ENCODE measurements at places on chromosomes 16 and 17. TPM values are rescaled to one million over a fixed set of nuclear protein-coding genes. Genes with fewer than 3 reads are reported as not detected.

Gene CCL1
- total RNA-seq: not detected

DNA sequence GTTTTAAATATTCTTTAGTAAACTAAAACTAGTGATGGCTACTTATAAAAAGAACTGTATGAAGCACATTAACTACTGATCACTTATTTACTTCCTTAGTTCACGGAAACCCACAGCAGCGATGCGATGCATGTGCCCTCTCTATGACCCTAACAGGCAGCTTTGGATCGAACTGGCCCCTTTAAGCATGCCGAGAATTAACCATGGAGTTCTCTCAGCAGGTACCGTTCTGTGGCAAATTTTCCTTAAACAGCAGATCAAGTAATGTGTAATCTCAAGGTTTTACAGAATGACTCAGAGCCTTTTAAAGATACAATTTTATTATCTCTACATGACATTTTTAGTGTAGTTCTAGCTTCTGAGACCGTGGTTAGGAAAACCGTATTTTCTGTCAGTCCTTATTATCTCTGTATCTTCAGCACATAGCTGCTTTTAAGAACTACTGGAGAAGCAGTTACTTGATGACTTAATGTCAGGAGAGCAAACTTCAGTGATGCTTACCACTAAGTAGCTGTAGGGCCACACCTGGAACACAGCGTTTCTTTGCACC lies 43.0 kb downstream of the GAN start:
- no peak for DNase-seq

Gene CD300A
- total RNA-seq: 5.6 TPM

Gene VPS35L
- 34.1 TPM for total RNA-seq

Gene ACSM3
- total RNA-seq: 11.0 TPM

GRCh38 chr17:67107811-67108775 lies 63.7 kb downstream of the CACNG1 start:
- no peak for DNase-seq

Gene MMP25
- 1.6 TPM for total RNA-seq

GRCh38 chr17:17841601-17842025 lies 4.8 kb upstream of the SREBF1 start:
- no peak for DNase-seq

DNA sequence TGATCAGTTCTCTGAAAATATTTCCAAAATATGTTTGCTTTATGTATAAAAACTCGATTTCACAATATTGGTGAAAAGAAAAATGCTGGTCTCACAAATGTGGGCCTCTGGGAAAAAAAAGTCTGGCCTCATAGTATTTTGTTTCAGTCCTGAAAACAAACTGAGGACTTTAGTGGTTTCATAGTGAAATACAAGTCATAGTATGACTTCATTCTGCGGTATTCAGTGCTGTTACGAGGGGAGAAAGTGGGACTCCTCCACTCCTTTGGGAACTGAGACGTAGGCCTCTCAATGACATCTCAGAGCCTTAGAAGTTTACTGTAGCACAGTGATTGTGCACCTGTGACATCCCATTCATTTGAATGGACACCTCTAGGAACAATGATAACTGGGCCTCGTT lies 56.0 kb downstream of the CYB561 start:
- no peak for DNase-seq

Gene LUC7L3
- total RNA-seq: 108 TPM

Gene TMIGD1
- total RNA-seq: not detected

- DNase-seq: no peak
Measured at GRCh38 chr17:43620581-43620980, 41.1 kb downstream of the MEOX1 start.

- DNase-seq: no peak
Measured at GRCh38 chr16:82059983-82060421, 24.9 kb downstream of the HSD17B2 start.

DNA sequence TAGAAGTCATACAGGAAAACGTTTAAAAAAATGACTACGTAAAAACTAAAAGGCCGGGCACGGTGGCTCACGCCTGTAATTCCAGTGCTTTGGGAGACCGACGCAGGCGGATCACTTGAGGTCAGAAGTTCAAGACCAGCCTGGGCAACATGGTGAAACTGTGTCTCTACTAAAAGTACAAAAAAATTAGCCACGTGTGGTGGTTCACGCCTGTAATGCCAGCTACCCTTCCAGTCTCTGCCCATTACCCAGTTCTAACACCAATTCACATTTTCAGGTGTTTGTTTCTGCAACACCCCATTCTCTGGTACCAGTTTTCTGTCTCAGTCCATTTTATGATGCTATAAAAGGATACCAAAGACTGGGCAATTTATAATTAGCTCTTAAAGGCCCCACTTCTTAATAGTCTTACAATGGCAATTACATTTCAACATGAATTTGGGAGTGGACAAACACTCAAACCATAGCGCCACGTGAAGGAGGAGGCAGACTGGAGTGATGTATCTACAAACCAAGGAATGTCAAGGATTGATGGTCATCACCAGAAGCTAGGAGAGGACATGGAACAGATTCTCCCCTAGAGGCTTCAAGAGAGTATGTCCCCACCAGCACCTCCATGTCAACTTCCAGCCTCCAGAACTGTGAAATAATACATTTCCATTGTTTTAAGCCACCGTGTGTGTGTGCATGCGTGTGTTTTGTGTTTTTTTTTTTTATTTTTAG lies 791 bp upstream of the C17orf75 start:
- DNase-seq: no peak

- DNase-seq: no peak
Measured at GRCh38 chr17:76927982-76928381, 59.8 kb downstream of the MGAT5B start.

Gene CTRB2
- total RNA-seq: not detected

DNA sequence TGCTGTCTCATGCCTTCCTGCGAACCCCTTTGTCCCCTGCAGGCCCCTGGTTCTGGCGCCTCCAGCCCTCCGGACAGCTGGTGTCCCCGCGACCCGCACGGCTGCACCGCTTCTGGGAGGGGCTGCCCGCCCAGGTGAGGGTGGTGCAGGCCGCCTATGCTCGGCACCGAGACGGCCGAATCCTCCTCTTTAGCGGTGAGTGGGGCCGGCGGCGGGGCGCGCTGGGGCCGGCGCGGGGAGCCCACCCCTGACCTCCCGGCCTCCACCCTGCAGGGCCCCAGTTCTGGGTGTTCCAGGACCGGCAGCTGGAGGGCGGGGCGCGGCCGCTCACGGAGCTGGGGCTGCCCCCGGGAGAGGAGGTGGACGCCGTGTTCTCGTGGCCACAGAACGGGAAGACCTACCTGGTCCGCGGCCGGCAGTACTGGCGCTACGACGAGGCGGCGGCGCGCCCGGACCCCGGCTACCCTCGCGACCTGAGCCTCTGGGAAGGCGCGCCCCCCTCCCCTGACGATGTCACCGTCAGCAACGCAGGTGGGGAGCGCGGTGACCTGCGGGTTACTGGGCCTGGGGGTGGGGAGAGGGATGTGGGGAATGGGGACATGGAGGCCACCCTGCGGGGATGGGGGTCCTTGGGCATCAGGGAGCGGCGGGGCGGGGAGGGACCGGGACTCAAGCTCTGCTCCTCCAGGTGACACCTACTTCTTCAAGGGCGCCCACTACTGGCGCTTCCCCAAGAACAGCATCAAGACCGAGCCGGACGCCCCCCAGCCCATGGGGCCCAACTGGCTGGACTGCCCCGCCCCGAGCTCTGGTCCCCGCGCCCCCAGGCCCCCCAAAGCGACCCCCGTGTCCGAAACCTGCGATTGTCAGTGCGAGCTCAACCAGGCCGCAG lies 7.1 kb upstream of the IL32 start:
- DNase-seq: peak; percentile 68

DNA sequence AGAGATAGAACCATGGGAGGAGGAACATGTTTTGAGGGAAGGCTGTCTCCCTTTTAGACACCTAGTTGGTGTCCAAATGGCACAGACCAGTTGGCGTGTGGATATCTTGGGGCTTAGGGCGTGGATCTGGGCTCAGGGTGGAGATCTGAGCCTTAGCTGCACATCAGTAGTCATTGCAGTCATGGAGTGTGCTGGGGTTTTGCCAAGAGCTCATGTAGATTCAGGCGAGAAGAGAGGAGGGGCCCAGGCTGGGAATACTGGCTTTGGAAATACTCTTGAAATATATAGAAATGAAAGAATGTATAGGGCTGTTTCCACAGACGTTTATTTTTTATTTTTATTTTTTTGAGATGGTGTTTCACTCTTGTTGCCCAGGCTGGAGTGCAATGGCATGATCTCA lies 92.0 kb downstream of the PRKCB start:
- no peak for DNase-seq

- DNase-seq: no peak
Measured at GRCh38 chr17:14553847-14554246, 253.0 kb downstream of the HS3ST3B1 start.

Gene PHOSPHO1
- not detected for total RNA-seq

Gene HEATR9
- not detected for total RNA-seq

Gene SALL1
- total RNA-seq: not detected

GRCh38 chr17:43790311-43790940 lies 10.2 kb downstream of the CFAP97D1 start:
- no peak for DNase-seq

DNA sequence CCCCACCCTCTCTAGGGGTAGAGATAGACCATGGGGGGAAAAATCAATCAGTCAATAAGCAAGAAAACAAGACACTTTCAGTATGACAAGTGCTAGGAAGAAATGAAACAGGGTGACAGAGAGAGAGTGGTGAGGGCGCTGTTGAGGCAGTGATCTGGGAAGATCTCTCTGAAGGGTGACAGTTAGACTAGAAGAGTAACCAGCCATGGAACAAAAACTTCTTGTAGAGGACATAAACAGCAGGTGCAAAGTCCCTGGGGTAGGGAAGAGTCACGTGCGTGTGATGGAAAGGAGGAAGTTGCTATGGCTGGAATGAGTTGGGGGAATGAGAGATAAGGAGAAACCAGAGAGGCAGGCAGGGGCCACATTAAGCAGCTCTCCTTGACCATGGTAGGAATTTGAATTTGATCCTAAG lies 16.8 kb upstream of the EMP2 start:
- no peak for DNase-seq

- peak; percentile 79 for DNase-seq
Measured at GRCh38 chr17:82213251-82214011, 789 bp upstream of the CCDC57 start.

DNA sequence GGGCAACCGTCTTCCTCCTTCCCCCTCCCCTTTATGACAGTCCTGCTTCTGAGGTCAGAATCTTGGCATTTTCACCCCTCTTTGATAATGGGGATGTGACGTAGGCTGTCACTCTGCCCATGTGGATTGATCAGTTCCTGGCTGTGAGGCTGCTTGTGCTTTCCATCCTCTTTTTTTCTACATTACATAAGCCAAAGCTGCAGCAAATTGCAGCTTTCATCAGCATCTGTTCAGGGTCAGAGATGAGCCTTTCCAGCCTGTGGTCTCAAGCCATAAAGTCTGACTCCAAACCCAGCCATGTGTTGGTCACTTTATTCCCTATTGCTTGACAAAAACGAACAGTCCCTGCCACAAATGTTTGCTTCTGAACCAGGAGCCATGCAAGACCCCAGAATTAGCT lies 535.1 kb downstream of the CDH11 start:
- no peak for DNase-seq

Data from activated naive CD8-positive, alpha-beta T cell treated with anti-CD3 and anti-CD28 coated beads for 36 hours (primary cell).